ENCODE measurements at places on chromosomes 13 and 19.

- no peak for DNase-seq
Measured at GRCh38 chr13:37102896-37103295, 2.6 kb downstream of the CSNK1A1L start.

DNA sequence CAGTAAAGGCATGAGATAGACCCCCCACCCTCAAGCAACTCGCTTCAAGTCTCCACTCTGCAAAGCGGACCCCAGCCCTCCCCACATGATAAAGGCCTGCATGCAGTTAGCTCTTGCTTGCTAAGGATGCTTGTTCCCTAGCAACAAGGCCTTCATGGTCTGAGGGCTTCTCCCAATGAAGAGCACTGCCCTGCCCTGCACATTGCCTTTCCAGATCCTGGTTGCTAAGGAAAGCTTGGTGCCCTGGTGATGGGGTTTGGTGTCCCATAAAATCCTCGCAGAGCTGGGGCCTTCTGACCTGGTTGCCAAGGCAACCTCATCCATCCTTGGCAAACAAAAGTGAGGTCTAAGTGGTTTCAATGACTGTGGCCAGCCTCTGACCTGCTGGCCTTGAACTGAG is 6.0 kb downstream of the DBP start:
- DNase-seq = no peak

DNA sequence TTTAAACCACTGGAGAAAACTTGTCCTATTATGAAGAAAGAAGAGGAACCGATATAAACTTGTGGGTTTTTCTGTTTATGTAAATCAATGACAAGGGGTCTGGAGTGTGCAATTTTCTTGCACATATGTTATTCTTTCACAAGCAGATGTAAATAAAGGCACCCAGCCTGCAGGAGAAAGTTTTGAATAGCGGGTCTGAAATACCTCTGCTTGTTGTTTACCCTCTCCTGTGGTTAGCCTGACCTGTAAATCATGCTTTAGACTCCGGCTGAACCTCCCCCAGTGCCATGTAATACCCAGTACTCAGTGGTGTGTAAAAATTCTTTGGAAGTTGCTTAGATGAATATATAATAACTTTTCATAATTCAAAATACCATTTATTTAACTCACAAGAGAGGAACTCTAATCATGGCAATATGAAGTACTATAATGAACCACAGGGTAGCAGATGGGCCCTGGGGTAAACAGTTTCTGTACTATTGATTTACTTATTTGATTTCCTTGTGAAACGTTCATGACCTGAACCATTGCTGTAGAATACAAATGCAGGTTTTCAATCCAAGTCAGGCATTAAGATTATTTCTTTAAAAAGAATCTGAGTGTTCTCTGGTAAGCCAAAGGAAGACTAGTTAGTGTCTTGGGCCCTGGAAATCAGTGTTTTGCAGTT is 245.1 kb downstream of the LMO7 start:
- no peak for DNase-seq

DNA sequence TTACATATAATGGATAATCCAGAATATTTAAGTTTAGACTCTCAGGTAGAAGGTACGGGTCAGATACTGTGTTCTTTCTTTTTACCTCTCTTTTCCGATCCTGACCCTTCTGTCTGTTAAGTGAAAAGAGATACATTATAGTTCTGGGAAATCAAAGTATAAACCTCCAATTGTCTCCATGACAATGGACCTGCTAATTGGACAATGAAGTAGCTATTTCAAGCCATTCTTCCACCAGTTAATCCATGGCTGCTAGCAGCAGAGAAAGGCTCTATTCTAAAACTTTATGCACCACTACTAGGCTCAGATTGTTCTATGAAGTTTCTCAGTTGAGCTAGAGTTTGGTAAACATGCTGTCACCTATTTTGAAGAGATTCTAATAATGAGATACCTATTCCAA is 8.3 kb upstream of the NBEA start:
- DNase-seq = no peak

DNA sequence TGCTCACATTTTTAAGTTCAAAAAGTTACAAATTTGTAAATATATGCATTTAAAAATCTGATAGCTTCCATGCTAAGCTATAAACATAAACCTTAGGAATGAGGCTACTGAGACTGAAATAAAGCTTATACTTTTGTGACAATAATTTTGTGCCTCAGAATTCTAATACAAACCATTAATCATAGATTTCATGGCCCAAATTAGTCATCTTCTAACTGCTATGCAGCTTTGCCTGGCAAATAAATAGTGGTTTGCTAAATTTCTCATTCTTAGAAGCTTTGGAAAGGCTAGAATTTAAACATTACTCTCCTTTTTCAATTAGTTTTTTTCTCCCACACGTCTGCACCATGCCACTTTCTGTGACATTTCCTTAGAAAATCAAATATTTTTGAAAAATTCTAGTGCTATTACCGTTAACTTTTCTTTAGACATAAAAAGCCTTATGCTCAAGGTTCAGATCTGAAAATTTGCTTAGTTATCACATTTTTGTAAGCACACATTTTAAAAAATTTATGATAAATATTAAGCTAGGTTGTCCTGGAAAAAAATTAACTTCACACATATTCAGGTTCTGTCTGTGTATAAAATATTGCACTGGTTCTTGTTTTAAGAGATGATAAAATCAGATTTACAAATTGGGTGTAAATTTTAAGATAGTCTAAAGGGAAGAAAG is 46.9 kb downstream of the FNDC3A start:
- no peak for DNase-seq

GRCh38 chr13:24232474-24232873 is 72.0 kb downstream of the SPATA13 start:
- DNase-seq = no peak
